ENCODE measurements at places on chromosomes 3 and 15.

- DNase-seq: no peak
These were observed 270.2 kb downstream of the SHOX2 start for GRCh38 chr3:157836022-157836421.

DNA sequence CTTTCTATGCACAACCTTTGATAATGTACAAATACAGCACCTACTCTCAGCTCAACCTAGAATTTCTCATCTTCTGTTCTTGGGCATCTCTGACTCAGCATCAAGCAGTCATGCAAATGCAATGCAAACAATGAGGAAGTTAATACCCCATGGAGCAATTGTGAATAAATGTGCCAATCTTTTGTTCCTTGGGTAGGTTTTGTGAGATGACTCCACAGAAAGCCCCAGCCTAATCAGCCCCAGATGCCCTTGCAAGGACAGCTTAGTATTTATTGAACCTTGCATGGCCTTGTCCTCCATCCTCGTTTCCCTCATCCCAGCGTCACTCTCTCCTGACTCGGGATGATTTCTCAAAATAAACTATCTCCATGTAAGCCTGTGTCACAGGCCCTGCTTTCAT, 494.7 kb upstream of the NECTIN3 start:
- no peak for DNase-seq

DNA sequence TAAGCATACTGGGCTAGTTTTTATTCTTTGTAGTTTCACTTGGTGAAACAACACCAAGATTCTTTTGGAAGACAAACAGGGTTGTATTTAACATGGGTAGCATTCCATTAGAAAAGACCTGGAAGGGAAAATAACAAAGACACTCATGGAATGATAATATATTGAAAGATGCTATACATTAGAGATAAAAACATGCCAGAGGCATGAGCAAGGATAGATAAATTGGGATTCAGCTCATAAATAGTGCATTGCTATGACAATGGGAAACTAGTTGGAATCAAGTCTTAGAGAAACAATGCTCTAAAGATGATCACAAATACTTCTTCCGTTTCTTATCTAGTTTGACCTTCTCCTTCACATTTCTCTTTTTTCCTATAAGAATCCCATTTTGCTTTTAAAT, 677.4 kb downstream of the ZNF385D start:
- no peak for DNase-seq

- no peak for DNase-seq
These were observed 305.7 kb upstream of the ICE2 start for GRCh38 chr15:60784483-60785254.

GRCh38 chr3:78986416-78987101, 781.2 kb downstream of the ROBO1 start:
- DNase-seq: no peak

DNA sequence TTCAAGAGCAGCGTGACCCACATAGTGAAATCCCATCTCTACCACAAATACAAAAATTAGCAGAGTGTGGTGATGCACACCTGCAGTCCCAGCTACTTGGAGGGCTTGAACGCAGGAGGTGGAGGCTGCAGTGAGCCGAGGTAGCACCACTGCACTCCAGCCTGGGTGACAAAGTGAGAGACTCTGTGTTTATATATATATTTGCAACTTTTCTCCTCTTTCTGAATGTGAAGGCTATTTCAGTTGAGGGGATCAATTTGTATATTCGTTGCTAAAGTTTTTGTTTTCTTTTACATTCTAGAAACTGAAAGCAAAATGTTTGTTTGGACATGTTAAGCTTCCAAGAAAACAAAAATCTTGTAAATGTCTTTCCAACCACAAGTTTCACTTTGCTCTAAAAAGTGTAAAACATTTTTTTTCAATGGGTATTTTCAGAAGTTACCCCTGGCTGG, 29.8 kb upstream of the FAM98B start:
- DNase-seq: no peak

GRCh38 chr15:72272997-72273352, 621 bp upstream of the PARP6 start:
- no peak for DNase-seq

DNA sequence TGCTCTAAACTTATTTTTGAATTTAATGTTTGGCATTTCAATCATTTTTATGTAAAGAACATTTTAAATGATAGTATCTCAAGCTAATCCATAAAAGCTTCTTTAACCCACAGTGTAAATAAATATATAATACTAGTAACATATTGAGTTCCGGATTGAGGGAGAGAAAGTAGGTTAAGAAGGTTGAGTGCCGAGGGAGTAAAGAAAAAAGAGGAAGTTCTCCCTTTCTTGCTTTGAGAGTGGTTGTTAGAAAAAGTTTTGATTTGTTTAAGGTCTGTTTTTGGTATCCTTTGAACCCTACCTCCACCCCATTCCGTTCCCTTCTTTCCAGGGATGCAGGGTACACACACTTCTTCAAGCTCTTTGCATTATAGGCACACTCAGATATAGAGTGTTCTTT, 130.8 kb downstream of the VPS8 start:
- no peak for DNase-seq

DNA sequence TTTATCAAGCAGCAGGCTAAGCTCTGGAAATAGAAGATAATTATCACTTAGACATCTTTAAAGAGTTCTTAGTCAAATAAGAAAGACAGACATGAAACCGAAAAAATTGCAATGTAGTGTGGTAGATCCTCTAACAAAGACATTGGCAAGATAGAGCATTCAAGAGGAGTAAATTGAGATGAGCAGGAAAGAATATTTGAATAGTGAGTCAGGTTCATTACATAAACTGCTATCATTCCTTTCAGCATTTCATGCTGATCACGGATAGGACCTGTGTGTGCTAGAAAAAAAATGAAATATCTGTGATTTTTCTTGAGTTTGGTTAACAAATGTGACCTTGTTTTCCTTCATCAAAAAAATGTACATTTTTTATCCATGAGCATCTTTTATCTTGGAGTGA, 460.9 kb downstream of the OTOL1 start:
- DNase-seq: no peak

DNA sequence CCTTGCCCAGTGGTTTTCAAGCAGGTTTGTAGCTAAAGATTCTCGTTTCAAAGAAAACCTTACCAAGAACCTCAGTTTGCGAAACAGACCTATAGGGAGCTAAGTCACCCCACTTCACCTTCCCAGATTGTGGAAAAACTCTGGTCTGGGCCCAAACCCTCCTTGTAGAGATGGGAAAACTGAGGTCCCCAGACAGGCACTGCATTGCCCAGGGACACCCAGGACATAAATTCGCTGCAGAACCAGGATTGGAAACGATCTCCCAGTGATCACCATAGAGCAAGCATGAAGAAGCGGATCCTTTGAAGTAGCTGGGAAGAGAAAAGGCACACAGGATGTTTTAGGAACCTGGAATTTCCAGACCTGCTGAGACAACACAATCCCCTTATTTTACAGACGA, 85.6 kb upstream of the PIAS1 start:
- no peak for DNase-seq

GRCh38 chr15:25684521-25685431, 178.4 kb downstream of the ATP10A start:
- no peak for DNase-seq

DNA sequence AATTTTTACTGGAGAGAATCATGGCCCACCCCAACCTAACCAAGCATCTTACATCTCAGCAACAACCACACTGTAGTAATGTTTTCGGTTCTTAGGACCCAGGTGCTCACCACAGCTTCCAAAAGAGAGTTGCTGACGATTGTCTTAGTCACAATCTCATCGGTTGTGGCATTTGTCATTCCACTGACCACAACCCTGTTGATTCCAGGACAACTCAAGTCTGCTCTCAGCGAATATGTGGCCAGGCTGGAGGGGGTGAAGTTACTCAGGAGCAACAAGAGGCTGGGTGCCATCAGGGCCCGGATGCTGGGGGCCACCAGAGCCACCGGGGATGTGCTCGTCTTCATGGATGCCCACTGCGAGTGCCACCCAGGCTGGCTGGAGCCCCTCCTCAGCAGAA, 25.9 kb downstream of the GALNT15 start:
- DNase-seq: no peak

DNA sequence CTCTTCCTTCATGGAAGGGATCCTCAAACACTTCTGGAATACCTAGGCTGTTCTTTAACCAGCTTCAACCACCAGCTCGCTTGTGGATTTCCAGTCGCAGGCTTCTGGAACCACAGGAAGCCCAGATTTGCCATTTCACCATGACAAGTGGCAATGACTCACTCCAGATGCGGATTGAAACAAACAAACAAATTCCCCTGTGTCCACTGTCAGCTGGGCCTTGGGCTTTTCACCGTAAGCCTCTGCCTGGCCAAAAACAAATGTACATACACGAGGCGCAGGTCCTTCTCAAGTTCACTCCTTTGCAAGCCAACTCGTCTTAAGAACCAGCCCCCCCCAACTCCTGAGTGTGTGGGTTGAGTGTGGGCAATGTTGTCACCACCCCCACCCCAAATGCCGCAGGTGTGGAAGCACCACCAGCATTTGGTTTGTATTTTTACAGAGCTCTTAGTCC, 8.8 kb downstream of the BCL6 start:
- no peak for DNase-seq

- DNase-seq: no peak
These were observed 81.4 kb downstream of the IL12A start for GRCh38 chr3:160069986-160070385.

DNA sequence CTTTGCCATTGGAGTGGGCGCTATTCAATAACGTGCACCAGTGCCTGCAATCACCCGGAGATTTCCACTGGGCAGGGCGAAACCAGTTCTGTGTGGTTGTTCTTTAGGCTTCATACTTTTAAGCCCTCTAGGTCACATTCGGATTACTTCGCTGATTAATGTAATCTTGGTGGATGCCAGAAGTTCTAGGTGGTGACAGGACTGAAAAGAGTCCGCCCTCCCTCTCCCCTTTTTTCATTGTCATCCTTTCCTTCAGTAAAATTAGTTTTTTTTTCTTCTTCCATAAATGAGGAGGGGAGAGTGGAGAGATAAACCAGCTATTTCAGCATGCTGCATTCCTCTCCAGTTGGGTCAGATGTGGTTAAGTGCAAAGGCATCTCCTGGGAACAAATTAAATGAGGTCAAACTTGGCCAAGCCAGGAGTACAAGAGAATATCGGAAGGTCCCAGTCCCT, 2.3 kb upstream of the SLC2A2 start:
- no peak for DNase-seq

DNA sequence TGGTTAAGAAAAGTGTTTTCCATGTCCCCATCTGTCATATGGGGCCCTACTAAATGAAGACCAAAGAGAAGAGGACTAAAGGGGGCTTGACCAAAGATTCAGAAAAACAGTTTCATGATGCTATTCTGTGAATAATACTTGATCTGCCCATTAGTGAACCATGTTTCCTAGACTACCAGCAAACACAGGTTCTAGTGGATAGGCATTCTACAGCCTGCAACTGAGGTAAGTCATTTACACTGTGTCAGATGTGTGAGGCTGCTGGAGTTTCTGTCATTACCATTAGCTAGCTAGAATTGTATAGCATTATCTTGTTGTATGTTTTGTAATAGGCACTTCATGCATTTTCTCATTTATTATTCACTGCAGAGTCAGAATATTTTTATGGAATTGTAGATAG, 6.6 kb downstream of the GPR171 start:
- DNase-seq: no peak

- DNase-seq: no peak
These were observed 2.9 kb upstream of the DIS3L start for GRCh38 chr15:66290518-66290917.

DNA sequence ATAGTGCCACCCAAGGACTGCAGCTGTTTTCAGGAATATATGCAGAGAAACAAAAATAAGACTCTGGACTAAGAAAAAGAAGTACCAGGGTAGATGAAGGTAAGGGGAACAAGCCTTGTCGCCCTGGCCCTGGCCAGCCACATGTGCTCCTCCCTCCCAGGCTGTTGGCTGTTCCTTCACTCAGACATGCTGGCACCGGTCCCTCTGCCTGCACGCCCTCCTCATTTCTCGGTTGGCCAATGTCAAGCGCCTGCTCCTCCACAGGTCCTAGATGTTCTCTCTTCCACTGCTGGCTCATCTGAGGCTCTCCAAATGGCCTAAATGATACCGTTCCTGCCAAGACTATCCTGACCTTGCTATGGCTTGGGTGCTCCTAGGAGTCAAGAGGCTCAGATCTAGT, 288.4 kb upstream of the LYSMD4 start:
- DNase-seq: no peak

DNA sequence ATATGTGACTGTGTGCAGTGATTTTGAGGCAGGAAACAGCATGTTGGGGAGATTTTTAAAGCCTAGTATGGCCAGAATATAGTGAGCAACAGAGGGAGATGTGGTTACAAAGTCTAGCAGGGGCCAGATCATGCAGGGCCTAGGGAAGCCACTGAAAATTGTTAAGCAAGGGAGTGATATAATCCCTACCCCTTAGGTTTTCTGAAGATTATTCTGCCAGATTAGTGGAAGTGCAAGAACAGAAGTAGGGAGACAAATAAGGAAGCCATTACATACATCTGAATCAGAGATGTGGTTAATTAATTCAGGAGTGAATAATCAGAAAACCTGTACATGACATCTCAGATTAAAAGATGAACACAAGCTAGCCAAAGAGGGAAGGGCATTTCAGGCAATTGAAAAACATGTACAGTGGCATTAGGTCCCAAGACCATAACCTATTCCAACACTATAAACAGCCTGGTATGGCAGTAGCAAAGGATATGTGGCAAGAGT, 54.8 kb downstream of the MSL2 start:
- no peak for DNase-seq

DNA sequence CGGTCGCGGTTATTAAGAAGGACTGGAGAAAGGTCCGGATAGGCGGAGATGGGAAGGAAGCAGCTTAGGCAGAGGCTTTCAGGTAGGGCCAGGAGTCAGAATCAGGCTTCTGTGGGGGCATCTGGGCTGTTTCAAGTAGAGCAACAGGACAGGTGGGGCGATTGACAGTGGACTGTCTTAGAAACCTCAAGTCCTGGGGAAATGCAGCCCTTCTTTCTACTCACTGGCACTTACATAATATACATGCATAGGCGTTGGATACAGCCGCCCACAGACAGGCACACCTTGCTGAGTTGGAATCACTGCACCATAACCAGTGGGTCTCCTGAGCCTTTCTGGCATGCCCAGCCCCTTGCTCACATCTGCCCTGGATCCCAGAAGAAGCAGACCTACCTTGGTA, 730 bp downstream of the MYD88 start:
- DNase-seq: no peak

GRCh38 chr3:5021116-5022092, 42.2 kb downstream of the BHLHE40 start:
- DNase-seq: no peak

DNA sequence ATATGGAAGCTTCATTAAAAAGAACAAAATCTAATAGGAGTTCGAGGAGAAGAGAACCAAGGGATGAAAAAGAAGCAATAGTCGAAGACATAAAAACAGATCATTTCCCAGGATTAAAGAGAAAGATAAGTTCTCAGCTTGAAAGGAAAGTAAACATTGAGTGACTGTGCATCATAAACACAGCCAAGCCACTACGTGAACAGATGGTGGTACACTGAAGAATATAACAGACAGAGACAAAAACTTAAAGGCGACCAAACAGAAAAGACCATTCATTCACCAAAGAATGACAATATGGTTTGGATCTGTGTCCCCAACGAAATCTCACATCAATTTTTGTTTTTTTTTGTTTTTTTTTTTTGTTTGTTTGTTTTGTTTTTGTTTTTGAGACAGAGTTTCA, 210.8 kb upstream of the LINGO1 start:
- DNase-seq: no peak

GRCh38 chr3:63400246-63400860, 122.2 kb downstream of the SYNPR start:
- no peak for DNase-seq

GRCh38 chr15:41017066-41017735, 63.9 kb downstream of the CHAC1 start:
- no peak for DNase-seq

- DNase-seq: no peak
These were observed 46.2 kb upstream of the ADGRG7 start for GRCh38 chr3:100563228-100563627.

- no peak for DNase-seq
These were observed 9.9 kb downstream of the GTPBP8 start for GRCh38 chr3:113000691-113001090.

All from NCI-H748 treated with DMSO at 0.1 percent for 48 hours (cell line).